Activated CD4-positive, alpha-beta T cell treated with anti-CD3 and anti-CD28 coated beads, Interleukin-2, amount 10 ng/mL, durations not matched to agents 7 days and 5 days (primary cell): ENCODE measurements at places on chromosomes 6 and 20.

DNA sequence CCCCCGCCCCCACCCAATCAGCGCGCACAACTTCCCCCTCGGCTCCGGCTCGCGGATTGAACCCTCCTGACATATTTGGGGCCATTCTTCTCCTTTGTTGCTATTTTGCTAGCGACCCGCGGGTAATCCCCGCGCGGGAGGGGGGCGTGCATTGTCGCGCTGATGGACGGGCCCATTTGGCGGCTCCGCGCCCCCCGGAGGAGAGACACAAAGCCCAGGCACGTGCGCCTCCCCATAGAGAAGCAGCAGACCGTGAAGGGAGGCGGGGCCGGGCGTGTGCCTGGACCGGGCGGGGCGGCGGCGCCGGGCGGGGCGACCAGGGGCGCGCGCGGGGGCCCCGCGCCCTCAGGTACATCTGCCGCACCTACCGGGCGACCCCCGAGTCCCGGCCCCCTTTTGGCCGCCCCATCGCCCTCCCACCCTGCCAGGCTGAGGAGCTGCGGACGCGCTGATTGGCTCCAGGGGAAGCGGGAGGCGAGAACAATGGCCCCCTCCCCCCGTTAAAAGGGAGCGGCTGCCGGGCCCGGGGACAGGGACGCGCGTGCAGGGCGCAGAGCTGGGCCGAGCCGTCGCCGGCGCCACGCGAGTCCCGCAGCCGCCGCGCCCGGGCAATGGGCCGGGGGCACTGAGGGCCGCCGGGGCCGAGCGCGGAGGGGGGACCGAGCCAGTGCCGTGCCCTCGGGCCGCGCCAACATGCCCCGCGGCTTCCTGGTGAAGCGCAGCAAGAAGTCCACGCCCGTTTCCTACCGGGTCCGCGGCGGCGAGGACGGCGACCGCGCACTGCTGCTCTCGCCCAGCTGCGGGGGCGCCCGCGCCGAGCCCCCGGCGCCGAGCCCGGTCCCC is at the start of gene INSM1:
Gene INSM1 (plus strand): TSS at position 530 of the 843 bp plus-strand sequence. CDS start 164 bp downstream, at position 694.
- H3K4me3 ChIP-seq: peak within 1 kb of the TSS; percentile 32
- H3K36me3 ChIP-seq: no peaks in the 10 kb centered on the region
- H3K4me1 ChIP-seq: peaks cover 15% of the 10 kb centered on the region
- H3K27ac ChIP-seq: no peak within 1 kb of the TSS
- no peak for DNase-seq

- H3K36me3 ChIP-seq: peaks cover 4% of the 10 kb centered on the region
- peak overlapping the region; percentile 15 for H3K27ac ChIP-seq
- peaks cover 66% of the 10 kb centered on the region for H3K4me1 ChIP-seq
These were observed 13.9 kb upstream of the CCDC167 start for GRCh38 chr6:37513576-37513975.

- peaks cover 31% of the 10 kb centered on the region for H3K36me3 ChIP-seq
- DNase-seq: no peak
- H3K4me1 ChIP-seq: peaks cover 68% of the 10 kb centered on the region
- no peak overlapping the region for H3K27ac ChIP-seq
- H3K27me3 ChIP-seq: no peaks in the 10 kb centered on the region
- no peak overlapping the region for H3K4me3 ChIP-seq
These were observed 2.6 kb downstream of the MICA start for GRCh38 chr6:31405996-31406395.

DNA sequence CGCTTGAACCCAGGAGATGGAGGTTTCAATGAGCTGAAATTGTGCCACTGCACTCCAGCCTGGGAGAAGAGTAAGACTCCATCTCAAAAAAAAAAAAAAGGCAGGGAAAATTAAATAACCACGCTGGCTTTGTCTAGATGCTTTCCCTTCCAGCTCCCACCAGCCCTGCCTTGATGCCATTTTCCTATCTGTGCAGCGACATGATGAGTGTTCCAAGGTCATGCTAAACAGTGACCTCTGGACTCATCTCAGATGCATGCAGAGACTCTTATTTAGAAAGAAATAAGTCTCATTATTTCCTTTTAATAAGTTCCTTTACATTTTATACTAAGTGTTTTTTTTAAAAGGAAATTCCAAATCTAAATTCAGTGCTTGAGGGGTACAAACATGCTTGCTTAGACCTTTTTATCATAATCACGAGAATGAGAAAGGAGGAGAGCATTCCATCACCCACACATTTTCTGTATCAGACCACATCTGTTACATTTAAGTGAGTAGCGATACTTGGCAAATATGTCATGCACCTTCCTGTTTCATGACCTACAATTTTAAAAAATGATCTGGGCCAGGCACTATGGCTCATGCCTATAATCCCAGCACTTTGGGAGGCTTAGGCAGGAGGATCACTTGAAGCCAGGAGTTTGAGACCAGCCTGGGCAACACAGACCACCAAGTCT is 101.1 kb upstream of the RREB1 start:
- H3K36me3 ChIP-seq: no peaks in the 10 kb centered on the region
- H3K27ac ChIP-seq: no peak overlapping the region
- DNase-seq: no peak

- peaks cover 7% of the 10 kb centered on the region for H3K27me3 ChIP-seq
- no peaks in the 10 kb centered on the region for H3K4me1 ChIP-seq
- H3K4me3 ChIP-seq: no peak overlapping the region
- H3K36me3 ChIP-seq: no peaks in the 10 kb centered on the region
- no peak overlapping the region for H3K27ac ChIP-seq
These were observed 142.1 kb upstream of the SULF2 start for GRCh38 chr20:47927385-47927851.

- DNase-seq: no peak
- H3K4me3 ChIP-seq: no peak overlapping the region
- no peaks in the 10 kb centered on the region for H3K4me1 ChIP-seq
- H3K27me3 ChIP-seq: no peaks in the 10 kb centered on the region
- peaks cover 82% of the 10 kb centered on the region for H3K36me3 ChIP-seq
These were observed 4.2 kb upstream of the ZC2HC1B start for GRCh38 chr6:143859891-143860660.

GRCh38 chr6:121285041-121285440 is 49.2 kb downstream of the TBC1D32 start:
- H3K27ac ChIP-seq: no peak overlapping the region
- peaks cover 18% of the 10 kb centered on the region for H3K36me3 ChIP-seq
- DNase-seq: no peak
- H3K27me3 ChIP-seq: no peaks in the 10 kb centered on the region
- H3K4me3 ChIP-seq: no peak overlapping the region
- H3K4me1 ChIP-seq: no peaks in the 10 kb centered on the region

- H3K4me1 ChIP-seq: no peaks in the 10 kb centered on the region
- no peak for DNase-seq
These were observed 89.7 kb downstream of the PREP start for GRCh38 chr6:105313211-105313610.

GRCh38 chr20:41205313-41205712 is 68.0 kb downstream of the PLCG1 start:
- DNase-seq: no peak
- H3K4me1 ChIP-seq: no peaks in the 10 kb centered on the region
- no peaks in the 10 kb centered on the region for H3K36me3 ChIP-seq
- no peaks in the 10 kb centered on the region for H3K27me3 ChIP-seq

DNA sequence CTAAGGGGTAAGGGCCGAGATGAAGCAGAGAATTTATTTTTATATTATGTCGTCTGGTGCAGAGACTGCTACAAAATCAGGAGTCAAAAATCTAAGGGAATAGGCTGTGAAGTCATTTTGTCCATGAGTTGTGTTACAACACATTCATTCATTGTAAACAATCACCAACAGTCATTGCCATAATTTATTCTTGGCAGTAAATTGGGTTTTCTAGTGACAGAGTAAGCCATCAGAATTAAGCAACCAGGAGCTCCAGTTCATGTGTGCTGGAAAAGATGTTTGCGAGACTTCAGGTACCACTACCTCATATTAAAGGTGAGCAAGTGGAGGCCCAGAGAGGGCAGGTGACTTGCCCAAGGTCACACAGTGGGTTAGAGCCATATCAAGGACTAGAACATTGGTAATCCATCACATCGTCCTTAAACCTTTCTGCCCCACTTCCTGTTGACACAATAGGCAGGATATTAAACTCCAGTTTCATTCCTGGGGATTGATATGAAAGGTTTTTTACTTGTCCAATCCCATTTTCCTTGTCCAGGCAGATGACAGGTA is 46.0 kb downstream of the E2F3 start:
- H3K4me1 ChIP-seq: peaks cover 26% of the 10 kb centered on the region
- no peaks in the 10 kb centered on the region for H3K27me3 ChIP-seq
- H3K36me3 ChIP-seq: peaks cover 46% of the 10 kb centered on the region
- no peak overlapping the region for H3K4me3 ChIP-seq
